ENCODE measurements at places on chromosomes 12 and 14.
A peak's percentile ranks its signal among the peaks of the same experiment; 100 is the strongest.

GRCh38 chr12:57627501-57628279 lies 5.3 kb downstream of the B4GALNT1 start:
- DNase-seq: no peak

DNA sequence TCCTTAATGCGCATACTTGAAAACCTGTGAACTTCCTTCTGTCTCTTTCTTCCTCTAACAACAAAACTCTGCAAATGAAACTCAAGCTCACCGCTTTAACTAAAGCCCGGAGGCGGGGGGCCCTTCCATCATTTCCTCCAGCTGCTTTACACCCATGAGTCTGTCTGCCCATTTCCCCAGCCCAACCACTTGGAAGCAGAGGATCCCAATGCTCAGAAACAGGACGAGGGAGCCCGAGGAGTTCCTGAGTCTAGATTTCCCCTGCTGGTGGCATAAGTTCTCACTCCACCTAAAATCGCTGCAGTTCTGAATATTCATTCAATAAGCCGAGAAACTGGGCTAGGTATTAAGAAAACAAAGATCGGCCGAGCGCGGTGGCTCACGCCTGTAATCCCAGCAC lies 30.8 kb downstream of the GPR19 start:
- no peak for DNase-seq

GRCh38 chr14:76962303-76962660 lies 66.2 kb downstream of the IRF2BPL start:
- no peak for DNase-seq

DNA sequence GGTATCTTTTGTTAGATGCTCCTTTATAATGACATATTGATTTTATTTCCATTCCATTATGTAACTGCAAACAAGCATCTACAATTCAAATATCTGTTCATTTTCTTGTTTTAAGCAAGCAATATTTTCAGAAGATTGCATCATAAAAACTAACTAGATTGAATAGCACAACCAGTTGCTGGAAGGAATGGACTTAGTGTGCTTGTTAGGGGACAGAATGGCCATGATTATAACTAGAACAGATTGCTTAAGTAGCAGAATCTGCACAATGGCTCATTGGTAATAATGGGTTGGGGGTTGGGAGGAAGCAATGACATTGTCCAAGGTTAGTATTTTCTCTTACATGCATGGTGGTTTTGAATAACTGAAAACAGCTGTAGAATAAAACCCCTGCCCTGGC lies 939.5 kb downstream of the SLC16A7 start:
- no peak for DNase-seq

DNA sequence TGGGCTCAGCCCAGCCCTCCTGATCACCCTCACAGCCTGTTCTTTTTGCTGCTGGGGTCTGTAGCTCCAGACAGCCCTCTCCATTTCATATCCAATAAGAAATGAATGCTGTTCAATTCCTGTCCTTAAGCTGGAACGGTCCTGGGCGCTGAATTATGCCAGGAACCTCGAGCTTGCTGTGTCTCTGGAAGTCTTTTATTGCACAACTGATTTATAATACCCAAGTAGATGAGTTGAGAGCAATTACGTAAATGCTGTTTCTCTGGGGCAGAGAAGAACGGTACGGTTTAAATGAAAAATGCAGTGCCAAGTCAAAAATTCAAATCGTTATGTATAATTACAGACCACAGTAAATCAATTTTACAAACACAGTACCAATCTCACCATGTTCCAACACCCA lies 161.0 kb downstream of the SAMD4A start:
- peak; percentile 30 for DNase-seq

- peak; percentile 32 for DNase-seq
Observed at GRCh38 chr14:71408362-71409030, 501.2 kb downstream of the PCNX1 start.

DNA sequence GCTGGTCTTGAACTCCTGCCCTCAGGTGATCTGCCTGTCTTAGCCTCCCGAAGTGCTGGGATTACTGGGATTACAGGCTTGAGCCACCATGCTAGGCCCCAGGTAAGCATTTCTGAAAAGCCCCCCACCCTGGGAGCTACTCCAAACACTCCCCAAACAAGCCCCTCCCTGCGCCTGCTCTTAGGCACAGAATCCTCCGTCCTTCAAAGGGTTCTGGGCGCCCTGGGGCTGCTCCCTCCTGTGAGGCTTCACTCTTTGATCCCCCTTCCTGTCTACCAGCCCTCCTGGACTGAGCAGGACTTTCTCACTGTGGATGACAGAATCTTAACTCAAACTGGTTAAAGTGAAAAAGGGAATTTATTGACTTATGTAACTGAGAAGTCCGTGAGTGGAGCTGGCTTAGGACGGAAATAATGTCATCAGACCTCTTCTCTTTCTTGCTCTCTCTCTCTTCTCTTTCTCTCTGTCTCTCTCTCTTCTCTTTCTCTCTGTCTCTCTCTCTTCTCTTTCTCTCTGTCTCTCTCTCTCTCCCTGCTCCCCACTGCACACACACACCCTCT lies 66.9 kb upstream of the CLMN start:
- no peak for DNase-seq

GRCh38 chr12:104219908-104220404 lies 4.4 kb downstream of the TXNRD1 start:
- peak; percentile 95 for DNase-seq

DNA sequence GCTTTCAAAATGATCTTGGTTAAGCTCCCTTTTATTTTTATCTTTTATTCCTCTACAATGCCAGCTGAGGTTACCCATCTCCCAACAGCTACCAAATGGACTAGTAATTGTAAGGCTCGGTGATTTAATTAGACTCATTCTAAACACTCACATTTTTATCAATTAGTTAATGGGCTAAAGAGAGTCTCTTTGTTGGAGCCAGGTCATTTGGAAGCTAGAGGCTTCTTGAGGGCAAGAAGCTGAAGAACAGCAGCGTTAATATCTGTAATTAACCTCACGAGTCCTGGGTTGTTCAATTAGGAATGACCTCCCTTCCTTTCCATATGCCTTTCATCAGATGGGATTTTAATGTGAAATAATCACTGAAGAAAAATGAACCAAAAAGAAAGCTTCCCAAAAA lies 56.9 kb downstream of the OTX2 start:
- no peak for DNase-seq
